ENCODE measurements at places on chromosomes 4 and X. TPM values are rescaled to one million over a fixed set of nuclear protein-coding genes. Genes with fewer than 3 reads are reported as not detected.
A peak's percentile ranks its signal among the peaks of the same experiment; 100 is the strongest.

The SPIN2B gene
- 10.3 TPM for total RNA-seq

The CSAG1 gene
- not detected for total RNA-seq

The C4orf50 gene
- total RNA-seq, result 0.24 TPM

GRCh38 chrX:120310861-120311726 lies at the start of gene TMEM255A:
Gene TMEM255A (minus strand): TSS chrX:120311461. CDS start chrX:120311309, 152 bp downstream.
- H3K27ac ChIP-seq, result no peak within 1 kb of the TSS
- H3K4me3 ChIP-seq, result peak within 1 kb of the TSS; percentile 69
- no peak for DNase-seq

- no peaks in the 10 kb centered on the region for H3K36me3 ChIP-seq
- no peak overlapping the region for H3K4me3 ChIP-seq
- DNase-seq, result no peak
Observed at GRCh38 chr4:76363556-76364290, 57.2 kb downstream of the STBD1 start.

- no peak overlapping the region for H3K4me3 ChIP-seq
- no peaks in the 10 kb centered on the region for H3K27me3 ChIP-seq
- H3K27ac ChIP-seq, result no peak overlapping the region
- no peaks in the 10 kb centered on the region for H3K36me3 ChIP-seq
- no peaks in the 10 kb centered on the region for H3K4me1 ChIP-seq
Observed at GRCh38 chr4:176874721-176875445, 82.2 kb upstream of the VEGFC start.

- H3K4me1 ChIP-seq, result no peaks in the 10 kb centered on the region
- H3K36me3 ChIP-seq, result no peaks in the 10 kb centered on the region
- H3K27ac ChIP-seq, result no peak overlapping the region
- DNase-seq, result no peak
- H3K4me3 ChIP-seq, result no peak overlapping the region
Observed at GRCh38 chr4:152229782-152230289, 306.1 kb downstream of the FBXW7 start.

GRCh38 chr4:180598281-180598680 lies 1644.9 kb upstream of the TENM3 start:
- H3K27me3 ChIP-seq, result no peaks in the 10 kb centered on the region
- H3K36me3 ChIP-seq, result no peaks in the 10 kb centered on the region
- H3K27ac ChIP-seq, result no peak overlapping the region
- H3K4me3 ChIP-seq, result no peak overlapping the region

DNA sequence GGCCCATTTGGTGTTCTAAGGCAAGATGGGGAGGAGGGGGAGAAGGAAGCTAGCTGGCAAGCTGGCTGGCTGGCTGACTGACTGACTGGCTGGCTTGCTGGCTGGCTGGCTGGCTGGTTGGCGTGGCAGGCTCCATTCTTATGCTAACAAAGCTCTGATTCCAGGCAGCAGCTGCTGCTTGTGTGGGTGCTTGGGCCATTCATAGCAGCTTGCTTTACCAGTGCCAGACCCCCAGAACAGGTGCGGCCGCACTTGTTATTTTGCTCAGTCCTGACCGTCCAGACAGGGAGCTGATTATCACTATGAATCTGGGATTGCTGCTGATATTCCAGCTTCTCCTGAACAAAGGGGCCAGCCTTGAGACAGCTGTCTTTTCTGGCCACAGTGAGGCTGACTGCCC lies 131.2 kb upstream of the PAK3 start:
- H3K36me3 ChIP-seq, result no peaks in the 10 kb centered on the region
- DNase-seq, result no peak
- H3K4me3 ChIP-seq, result no peak overlapping the region
- no peak overlapping the region for H3K27ac ChIP-seq

- H3K27me3 ChIP-seq, result peaks cover 13% of the 10 kb centered on the region
- no peaks in the 10 kb centered on the region for H3K36me3 ChIP-seq
- DNase-seq, result no peak
- no peaks in the 10 kb centered on the region for H3K4me1 ChIP-seq
Observed at GRCh38 chr4:72966652-72967051, 102.9 kb downstream of the COX18 start.

DNA sequence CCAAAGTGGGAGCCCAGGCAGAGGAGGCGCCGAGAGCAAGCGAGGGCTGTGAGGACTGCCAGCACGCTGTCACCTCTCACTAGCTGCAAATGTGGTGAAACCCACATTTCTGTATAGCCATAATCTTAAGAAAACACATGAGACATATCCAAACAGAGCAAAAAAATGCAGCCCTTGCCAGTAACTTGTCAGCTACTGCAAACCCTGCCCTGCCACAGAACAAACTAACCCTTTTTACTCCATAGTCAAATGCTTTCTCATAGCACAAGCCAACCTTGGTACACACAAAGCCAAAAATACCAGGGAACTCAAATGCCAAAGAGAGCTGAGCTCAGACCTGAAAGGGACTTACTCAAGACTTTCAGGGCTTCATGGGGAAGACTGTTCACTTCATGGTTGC lies 14.9 kb upstream of the NXF3 start:
- no peak overlapping the region for H3K27ac ChIP-seq
- no peaks in the 10 kb centered on the region for H3K36me3 ChIP-seq
- no peak overlapping the region for H3K4me3 ChIP-seq
- H3K4me1 ChIP-seq, result no peaks in the 10 kb centered on the region

DNA sequence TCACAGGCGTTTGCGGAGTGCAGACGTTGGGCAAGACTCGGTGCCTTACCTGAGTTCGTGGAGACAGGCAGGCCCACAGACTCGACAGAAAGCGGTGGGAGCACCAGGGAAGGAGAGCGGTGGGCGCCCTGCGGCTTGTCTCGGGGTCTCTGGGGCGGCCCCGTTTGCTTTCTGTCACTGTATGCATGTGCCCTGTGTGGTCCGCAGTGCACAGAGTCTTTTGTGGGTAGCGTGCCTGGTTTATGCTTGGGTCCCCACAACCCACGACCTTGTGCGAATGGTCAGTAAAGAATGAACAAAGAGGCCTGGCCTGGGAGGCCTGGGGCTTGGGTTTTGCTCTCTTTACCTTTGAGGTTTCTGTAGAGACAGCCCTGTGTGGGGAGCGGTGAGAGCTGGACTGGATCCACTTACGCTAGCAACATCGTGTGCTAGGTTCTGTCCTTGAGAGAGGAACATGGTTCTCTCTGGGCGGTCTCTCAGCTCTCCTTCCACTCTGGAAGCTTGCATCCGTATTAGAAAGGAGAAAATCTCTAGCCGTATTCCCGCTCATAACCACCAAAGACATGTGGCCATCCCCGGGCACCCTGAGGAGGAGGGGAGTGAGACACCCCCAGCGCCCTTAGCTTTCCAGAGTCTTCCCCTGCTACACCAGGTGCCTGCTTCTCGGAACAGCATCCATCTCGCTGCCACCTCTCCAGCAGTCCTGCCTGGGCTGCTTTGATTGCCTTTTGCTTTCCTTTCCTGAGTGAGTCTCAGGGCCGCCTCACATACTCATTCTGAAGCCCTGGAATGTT lies 1.2 kb downstream of the TADA2B start:
- H3K27ac ChIP-seq, result peak overlapping the region; percentile 82
- H3K4me1 ChIP-seq, result peaks cover 44% of the 10 kb centered on the region
- peaks cover 14% of the 10 kb centered on the region for H3K27me3 ChIP-seq
- H3K36me3 ChIP-seq, result peaks cover 12% of the 10 kb centered on the region
- peak overlapping the region; percentile 89 for H3K4me3 ChIP-seq

- no peak for DNase-seq
- no peaks in the 10 kb centered on the region for H3K36me3 ChIP-seq
- no peaks in the 10 kb centered on the region for H3K4me1 ChIP-seq
Observed at GRCh38 chr4:47690611-47691010, 147.3 kb downstream of the CORIN start.

DNA sequence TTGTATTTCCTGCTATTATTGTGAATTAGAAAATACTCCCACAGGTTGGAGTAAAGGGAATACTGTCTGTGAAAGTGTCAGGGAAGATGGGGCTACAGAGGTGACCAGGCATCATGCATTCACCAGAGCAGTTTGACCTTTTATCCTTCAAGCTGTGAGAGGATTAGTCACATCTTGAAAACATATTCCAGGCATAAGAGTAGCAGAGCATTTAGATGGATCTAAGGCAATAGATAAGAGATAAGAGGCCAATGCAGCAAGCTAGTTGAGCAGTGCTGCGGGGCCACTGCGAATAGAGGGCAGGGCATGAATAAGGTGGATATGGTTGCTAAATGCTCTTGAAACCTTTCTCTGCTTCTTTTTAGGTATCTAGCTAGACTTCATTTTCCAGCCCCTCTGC lies 470.7 kb upstream of the FTHL17 start:
- H3K27me3 ChIP-seq, result no peaks in the 10 kb centered on the region
- DNase-seq, result no peak
- no peak overlapping the region for H3K27ac ChIP-seq
- no peaks in the 10 kb centered on the region for H3K36me3 ChIP-seq
- no peak overlapping the region for H3K4me3 ChIP-seq
- no peaks in the 10 kb centered on the region for H3K4me1 ChIP-seq

DNA sequence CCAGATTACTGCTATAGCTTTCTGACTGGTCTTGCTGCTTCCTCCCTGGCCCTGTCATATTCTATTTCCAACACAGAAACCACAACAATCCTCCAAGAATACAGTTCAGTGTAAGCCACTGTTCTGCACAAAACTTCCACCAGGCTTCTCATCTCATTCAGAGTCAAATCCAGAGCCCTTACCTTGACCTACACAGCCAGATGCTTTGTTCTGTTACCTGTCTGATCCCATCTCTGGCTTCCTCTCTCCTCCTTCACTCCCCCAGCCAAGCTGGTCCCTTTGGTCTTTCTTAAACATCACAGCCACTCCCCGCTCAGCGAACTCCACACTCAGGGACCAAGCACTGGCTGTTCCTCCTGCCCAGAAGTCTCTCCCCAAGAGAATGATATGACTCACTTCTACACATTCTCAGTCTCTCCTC lies 84.8 kb upstream of the BMP2K start:
- no peak for DNase-seq
- no peaks in the 10 kb centered on the region for H3K36me3 ChIP-seq

DNA sequence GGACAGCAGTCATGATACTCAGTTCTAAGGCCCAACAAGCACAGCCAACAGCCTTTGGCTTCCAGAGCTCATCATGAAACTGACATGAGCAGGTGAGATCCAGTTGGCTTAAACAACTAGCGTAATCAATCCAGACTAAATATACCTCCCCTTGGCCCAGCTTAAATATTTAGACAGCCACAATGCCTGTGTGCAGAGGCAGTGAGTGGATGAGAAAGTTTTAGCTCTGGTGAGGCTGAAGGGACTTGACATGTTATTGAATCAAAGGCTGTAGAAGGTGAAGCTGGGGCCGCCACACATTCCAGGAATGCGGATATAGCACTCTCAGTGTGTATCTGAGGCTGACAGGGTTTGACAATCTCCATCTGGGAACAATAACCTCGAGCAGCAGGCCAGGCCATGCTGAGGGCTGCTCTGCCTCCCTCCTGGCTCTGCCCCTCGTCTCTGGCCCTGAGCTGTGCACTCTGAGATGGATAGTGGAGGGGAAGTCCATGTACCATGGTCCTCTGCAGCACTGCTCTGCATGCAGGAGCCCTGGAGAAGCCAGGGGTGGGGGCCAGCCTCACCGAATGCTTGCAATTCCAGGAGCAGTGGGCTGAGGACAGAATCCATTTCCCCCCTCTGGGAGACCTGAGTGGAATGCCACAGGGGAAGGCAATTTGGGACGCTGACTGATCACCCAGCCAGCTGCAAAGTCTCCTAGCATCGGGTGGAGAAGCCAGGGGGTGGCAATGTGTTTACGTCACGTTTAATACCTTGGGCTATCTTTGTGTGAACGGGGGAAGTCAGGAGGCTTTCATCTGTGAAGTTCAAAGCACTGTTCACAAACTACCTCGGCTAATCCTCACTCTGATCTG lies 37.3 kb upstream of the RASL11B start:
- no peak overlapping the region for H3K4me3 ChIP-seq
- DNase-seq, result peak; percentile 18
- no peak overlapping the region for H3K27ac ChIP-seq
- peaks cover 2% of the 10 kb centered on the region for H3K27me3 ChIP-seq

GRCh38 chrX:108270739-108271396 lies 167.4 kb downstream of the COL4A6 start:
- H3K4me1 ChIP-seq, result no peaks in the 10 kb centered on the region
- H3K27me3 ChIP-seq, result peaks cover 3% of the 10 kb centered on the region
- H3K36me3 ChIP-seq, result no peaks in the 10 kb centered on the region
- H3K27ac ChIP-seq, result no peak overlapping the region
- no peak for DNase-seq

DNA sequence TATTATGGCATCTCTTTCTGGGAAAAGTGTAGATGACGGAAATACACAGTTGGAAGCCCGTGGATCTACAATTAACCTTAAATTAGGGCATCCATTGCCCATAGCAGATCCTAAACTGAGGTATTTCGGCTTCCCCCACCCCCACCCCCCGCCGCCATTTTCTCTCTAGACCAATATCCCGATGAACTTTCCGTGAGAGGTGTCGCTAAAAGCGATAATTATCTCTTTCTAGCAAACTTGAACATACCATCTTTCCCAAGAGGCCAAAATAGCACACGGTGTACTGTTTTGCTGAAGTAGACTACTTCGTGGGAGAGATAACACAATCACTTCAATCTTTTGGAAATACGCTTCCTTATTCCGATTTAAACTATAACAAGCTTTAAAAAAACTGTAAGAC lies 554 bp downstream of the KLHL15 start:
- DNase-seq, result no peak
- peak overlapping the region; percentile 46 for H3K27ac ChIP-seq
- H3K4me3 ChIP-seq, result peak overlapping the region; percentile 82
- peaks cover 16% of the 10 kb centered on the region for H3K36me3 ChIP-seq

DNA sequence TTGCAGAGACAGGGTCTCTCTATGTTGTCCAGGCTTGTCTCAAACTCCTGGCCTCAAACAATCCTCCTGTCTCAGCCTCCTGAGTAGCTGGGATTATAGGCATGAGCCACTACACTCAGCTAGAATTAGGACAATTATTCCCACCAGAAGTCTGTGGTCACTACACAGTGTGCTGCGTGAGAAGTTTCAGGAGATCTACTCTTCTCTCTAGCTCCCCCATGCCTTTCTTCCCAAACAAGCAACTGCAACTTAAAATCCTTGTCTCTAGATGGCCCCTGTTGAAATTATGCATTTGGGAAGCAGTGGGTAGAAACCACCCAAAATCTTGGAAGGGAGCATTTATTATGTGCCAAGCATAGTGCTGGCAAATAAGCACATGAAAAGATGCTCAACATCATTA lies 21.1 kb upstream of the MAP7D3 start:
- peaks cover 21% of the 10 kb centered on the region for H3K4me1 ChIP-seq
- no peak overlapping the region for H3K27ac ChIP-seq
- no peak overlapping the region for H3K4me3 ChIP-seq
- DNase-seq, result no peak

Data from activated CD8-positive, alpha-beta T cell treated with anti-CD3 and anti-CD28 coated beads, Interleukin-2, amount 10 ng/mL, durations not matched to agents 7 days and 5 days (primary cell).